Activated CD4-positive, alpha-beta T cell treated with anti-CD3 and anti-CD28 coated beads, Interleukin-2, amount 50 U/mL, for 48 hours (primary cell): ENCODE measurements at places on chromosomes 13 and 19.

DNA sequence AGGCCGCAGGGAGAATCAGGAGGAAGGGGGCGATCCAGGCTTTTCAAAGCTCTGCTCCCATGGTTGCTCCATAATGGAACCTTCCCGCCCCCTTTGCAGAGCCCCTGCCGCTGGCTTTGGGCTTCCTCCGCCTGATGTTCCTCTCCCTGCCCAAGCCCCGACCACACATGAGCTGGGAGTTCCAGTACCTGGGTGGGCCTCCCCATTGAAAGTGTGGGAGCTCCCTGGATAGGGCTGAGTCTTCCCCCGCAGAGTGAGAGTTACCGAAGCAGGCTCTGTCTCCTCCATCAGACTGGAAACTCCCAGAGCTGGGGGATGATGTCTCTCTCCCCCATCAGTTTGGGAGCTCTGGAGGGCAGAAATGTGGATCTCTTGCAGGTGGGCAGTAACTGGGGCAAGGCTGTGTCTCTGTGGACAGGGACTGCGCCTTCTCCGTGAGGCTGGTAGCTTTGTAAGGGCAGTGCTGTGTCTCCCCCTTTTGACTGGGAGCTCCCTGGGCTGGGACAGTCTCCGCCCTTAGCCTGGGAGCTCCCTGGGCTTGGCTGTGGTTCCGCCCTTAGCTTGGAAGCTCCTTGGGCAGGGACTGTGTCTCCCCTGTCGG lies 722 bp downstream of the DCAF15 start:
- DNase-seq = peak; percentile 19

DNA sequence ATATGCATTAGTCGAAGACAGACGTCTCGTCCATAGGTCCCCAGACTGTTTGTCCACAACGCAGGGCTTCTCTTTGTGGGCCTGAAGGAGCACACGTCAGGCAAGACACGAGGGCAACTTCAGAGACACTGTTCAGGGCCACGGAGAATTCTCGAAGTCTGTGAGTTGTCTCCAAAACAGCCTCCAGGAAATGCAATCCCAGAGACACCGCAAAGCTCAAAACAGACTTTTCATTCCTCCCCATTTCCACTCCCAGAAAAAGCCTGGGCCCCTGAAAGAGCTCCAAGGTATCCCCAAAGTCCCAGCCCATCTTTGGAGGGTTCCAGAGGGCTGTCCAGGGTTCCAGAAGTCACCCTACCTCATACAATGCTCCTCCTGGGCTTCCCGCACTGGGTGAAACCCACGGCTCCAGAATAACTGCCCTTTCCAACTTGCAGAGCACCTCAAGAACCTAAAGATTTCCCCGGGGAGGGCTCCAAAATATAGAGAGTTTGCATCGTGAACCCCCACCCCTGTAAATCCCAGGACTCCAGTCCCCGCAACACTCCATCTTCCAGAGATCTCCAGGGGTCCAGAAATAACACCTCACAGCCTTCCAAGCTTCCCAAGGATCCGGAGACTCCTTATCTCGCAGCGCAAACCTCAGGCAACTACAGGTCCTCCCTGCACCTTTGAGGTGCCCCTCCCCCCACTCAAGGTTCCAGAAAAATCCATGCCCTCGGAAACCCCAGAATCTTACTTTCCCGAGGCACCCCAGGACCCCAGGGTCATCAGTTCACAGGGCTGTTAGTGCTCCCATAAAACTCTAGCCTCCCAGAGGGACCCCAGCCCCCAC lies 687 bp upstream of the FTL start:
- no peak for DNase-seq

- DNase-seq = no peak
Measured at GRCh38 chr13:111941845-111942447, 125.0 kb upstream of the SOX1 start.

DNA sequence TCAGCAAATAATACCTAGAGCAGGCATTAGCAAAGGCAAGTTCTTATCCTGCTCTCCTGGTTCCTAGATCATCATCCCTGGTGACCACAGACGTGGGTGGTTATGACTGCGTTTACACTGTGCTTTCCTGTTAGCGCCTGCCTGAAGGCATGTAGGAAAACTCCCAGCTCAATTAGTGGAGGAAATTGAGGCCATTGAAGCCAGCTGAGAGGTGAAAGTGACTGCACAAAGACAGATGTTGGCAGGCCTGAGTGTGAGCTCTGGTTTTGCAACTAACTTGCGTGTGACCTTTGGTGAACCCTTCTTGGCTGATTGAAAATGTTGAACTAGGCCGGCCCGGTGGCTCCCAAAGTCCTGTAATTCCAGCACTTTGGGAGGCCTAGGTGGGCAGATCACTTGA lies 17.5 kb upstream of the NWD1 start:
- no peak for DNase-seq

GRCh38 chr19:35559281-35559659 lies 4.2 kb downstream of the ATP4A start:
- DNase-seq = no peak

GRCh38 chr13:56457535-56458190 lies 683.1 kb upstream of the PRR20A start:
- DNase-seq = no peak

DNA sequence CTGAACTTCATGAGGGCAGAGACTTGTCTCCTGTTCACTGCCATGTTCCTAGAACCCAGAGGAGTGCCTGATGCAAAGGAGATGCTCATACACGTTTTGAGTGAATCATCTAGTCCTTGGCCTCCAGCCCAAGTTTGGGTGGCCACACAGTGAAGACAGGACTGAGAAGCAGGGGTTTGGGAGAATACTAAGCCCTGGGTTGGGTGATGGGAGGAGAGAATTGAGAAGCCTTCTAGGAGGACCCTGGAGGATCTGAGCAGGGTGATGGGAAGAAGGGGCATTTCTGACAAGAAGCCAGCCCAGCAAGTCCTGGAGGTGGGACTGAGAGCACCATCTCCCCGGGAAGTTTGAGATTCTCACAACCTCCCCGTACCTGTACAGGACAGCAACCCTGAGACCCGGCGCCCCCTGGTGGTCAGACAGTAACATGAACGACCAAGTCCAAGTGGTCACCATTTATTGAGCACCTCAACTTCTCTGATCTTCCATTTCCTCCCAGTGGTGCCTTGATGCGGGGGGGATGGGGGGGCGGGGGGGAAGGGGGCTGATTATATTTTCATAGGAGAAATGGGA lies 11.0 kb downstream of the CTU1 start:
- peak; percentile 79 for DNase-seq

DNA sequence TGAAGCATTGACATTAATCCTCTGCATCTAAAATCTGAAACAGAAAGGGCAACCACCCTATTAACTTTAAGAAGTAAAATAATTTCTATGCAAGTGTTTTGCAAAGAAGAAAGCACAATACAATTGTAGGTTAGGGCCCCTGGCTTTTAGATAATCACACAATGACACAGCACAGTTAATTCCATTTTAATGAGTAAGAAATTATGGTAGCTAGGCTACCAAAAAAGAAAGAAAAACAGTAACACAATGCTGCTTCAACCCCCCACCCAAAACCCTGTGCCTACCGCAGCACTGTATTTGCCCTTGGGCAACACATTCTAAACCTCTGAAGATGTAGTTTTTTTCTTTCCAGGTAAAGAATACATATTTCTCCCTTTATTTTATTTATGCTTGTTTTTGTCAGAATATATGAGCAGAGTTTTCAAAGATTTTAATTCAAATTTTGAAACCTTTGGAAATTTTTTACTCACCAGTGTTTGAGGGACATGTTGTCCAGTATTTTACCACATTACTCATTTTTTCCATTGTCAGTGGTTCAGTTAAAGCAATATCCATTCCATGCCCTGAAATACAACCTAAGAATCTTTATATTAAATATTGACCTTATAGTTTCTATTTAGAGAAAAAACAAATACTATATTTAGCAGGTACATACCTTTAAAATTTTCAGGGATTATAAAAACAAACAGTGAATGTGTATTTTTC lies 21.1 kb downstream of the SOHLH2 start:
- no peak for DNase-seq

- no peak for DNase-seq
Measured at GRCh38 chr13:108305655-108306054, 36.1 kb downstream of the TNFSF13B start.

- DNase-seq = no peak
Measured at GRCh38 chr13:20446405-20446804, 79.3 kb downstream of the CRYL1 start.

DNA sequence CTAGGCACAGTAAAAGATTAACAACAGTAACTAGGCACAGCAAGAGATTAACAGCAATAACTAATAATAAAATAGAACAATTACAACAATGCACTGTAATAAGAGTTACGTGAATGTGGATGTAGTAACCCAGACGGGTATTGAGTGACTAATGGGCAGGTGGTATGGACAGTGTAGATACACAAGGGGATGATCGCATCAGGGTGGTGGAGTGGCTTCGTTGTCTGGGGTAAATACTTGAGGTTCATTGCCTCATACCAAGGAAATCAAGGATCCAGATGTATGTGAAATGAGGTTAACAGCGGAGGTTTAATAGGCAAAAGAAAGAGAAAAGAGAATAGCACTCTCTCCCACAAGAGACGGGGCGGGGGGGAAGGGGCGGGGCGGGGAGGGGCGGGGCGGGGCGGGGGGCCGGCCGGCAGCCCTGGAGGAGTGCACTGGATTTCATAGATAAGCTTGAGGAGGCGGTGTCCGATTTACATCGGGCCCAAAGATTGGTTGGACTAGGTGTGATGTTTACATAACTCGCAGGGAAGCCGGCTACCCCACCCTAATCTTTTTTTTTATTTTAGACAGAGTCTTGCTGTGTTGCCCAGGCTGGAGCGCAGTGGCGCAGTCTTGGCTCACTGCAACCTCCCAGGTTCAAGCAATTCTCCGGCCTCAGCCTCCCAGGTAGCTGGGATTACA lies 106.3 kb downstream of the KCTD15 start:
- DNase-seq = no peak

GRCh38 chr13:76948149-76948548 lies at the start of gene ACOD1:
Gene ACOD1, plus strand, starts transcription at chr13:76948511. Its CDS starts 48 bp downstream, at chr13:76948559.
- no peak for DNase-seq

DNA sequence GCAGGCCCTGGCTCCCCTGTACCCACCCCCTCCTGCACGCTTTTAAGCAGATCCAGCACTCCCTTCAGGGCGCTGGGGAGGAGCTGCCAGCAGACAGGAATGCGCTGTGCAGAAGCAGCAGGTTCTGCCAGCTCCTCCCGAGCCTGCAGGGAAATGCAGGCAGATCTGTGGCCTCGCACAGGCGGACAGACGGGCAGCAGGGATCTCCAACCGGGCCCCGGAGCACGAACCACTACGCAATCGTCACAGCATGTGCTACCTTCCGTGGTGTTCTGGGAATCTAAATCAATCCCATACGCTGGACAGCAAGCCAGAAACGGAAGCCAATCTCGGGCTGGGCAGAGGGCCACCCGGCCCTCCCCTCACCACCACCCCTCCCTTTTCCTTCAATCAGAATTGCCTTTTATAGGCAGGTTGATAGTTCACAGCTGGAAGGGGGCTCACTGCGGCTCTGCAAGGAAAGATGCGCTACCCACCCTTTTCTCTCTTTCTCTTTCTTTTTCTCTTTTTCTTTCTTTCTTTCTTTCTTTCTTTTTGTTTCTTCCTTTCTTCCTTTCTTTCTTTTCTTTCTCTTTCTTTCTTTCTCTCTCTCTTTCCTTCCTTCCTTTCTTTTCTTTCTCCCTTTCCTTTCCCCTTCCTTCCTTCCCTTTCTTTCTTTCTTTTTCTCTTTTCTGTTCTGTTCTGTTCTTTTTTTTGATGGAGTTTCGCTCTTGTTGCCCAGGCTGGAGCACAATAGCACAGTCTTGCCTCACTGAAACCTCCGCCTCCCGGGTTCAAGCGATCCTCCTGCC lies 99.9 kb downstream of the GNG7 start:
- no peak for DNase-seq

DNA sequence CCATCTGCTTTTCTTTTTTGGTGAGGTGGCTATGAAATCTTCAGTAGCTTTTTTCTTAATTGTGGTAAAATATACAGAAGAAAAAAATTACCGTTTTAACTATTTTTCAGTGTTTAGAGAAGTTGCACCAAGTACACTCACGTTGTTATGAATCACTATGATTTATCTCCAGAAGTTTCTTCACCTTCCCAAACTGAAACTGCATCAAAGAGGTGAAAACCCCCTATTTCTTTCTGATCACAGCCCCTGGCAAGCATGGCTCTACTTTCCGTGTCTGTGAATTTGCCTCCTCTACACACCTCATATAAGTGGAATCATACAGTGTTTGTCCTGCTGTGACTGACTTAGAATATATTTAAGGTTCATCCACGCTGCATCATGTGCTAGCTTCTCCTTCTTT lies 15.6 kb upstream of the SIGLEC10 start:
- DNase-seq = no peak
